AML-193 (cell line): ENCODE measurements at places on chromosomes 7 and 10.

- DNase-seq = no peak
Observed at GRCh38 chr10:50653142-50653541, 29.4 kb upstream of the SGMS1 start.

DNA sequence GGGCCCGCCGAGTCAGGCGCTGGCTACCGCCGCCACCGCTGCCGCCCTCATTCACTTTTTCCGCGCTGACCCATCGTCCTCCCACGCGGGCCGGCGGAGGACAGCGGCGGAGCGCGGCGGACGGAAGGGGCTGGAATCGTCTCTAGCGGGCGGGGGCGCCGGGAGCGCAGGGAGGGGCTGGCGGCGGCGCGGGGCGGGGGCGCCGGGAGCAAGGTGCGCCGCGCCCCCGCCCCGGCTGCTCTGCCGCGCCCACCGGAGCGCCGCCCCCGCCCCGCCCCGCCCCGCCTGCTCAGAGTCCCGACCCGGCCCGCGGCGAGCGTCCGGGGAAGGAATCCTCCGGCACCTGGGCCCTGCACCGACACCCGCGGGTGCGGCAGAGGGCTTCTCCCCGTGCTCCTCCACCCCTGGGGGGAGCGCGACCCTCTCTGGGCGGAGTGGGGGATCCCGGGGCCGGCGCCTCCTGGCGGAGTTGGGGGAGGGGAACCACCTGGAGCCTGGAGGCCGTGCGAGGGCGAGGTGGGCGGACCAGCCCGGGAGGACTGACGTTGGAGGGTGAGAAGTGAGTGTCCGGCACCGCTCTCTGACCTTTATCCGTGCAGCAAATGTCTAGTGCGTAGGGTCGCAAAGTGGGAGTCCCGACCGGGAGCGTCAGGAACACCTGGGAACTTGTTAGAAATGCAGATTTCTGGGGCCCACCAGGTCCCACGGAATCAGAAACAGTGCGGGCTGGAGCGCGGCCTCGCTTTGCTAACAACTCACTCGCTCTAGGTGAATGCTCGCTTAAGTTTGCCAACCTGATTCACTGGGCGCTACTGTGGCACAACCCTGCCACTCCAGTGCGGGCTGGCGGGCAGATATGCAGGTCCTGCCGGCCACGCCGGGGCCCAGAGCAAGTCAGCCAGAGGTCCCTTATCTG is at the start of gene COBL:
TSS of gene COBL (minus strand) at position 144 of the 916 bp plus-strand sequence. CDS start 176 bp downstream, outside the sequence.
- DNase-seq = no peak

GRCh38 chr10:310371-310770 is 175.1 kb downstream of the ZMYND11 start:
- no peak for DNase-seq

- no peak for DNase-seq
Observed at GRCh38 chr10:102775935-102776669, 32.4 kb downstream of the WBP1L start.

DNA sequence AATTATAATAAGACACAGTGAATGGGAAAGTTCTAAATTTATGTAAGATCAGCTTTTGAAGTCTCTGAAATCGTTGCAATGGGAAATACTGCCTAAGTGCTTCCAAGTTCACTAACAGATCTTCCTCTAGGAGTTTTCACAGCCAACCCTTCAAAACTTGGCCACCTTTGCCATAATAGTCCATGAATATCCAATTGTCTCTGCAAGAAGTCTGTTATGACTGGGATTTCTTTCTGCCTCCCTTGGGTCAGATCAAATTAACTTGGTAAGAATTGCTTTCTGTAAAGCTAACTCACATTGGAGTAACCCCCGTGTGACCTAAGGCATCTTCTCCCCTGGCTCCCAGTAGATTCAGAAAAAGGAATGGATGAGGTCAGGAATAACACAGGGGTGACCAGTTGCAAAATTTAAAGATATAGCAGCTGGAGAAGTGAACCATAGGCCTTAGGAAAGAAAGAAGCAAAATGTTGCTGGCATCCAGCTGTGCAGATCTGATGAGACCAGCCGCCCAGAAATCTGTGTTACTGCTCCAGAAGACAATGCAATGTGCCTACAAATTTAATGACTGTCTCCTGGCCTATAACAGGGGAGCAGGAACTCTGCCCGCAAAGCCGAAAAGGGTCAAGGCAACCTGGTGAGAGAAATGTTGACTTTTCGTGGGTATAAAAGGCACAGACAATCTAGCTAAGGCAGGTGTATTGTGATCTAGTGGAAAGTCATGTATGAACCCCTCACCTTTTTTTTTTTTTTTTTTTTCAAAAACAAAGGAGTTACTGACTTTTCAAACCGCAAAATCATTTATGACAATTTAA is 7.5 kb upstream of the OPTN start:
- DNase-seq = no peak

GRCh38 chr10:112970021-112970420 is 20.0 kb downstream of the TCF7L2 start:
- no peak for DNase-seq

DNA sequence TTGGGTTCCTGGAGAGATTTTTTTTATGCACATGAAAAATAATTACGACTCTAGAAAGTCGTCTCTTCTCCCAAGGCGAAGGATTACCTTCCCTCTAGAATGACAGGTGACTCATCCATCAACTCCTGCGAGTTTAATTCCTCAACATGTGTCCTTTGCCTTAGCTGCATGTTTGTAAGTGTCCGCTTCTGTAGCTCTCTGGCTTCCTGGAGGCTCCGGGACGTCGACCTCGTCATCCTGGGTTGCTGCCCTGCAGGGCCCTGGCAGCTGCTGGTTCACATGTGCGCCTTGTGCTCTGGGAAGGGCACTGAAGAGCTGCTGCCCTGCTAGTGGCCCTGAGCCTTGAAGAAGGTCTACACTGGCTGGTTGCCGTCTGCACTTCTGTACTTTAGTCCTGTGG is 210.2 kb downstream of the MLLT10 start:
- DNase-seq = no peak

DNA sequence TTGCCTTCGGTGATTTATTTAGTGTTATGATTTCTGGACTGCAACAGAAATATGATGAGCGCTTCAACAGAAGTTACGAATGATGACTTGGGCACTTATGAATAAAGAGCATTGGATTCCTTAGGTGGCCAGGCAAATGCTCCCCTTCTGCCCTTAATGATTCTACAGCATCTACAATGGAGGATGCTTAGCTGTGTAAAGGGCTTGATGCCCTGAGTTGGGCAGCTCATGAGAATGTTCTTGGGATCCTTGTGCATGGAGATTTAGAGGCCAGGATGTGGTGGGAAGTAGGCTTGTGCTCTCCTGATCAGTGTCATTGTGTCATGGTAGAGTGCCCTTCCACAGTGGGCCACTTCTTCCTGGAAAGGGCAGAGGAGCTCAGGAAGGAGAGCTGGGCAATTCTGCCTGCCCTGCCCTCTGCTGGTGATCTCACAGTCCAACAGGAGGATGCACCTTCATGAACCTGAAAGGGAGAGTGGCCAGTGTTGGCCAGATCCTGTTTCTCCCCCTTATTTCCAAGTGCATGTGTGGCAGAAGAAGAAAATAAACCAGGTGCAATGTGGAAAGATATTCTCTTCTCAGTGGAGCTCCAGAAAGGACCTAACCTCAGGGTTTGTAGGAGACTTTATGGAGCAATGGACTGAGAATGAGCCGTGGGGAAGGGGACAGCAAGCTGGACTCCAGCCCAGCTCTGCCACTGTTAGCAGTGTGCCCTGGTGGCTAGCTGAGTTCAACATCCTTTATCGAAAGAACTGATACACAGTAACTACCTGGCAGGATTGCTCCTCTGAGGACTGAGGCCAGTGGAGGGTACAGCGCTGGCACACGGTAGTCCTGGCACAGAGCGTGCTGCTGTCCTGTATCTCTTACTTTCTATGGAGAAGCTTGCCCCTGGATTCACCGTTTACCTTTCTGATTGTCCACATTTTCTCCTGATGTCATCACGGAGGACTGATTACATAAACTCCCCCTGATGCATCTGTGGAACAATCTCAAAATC is 182.9 kb downstream of the BMPER start:
- no peak for DNase-seq

GRCh38 chr10:73152009-73152408 is 15.8 kb downstream of the ECD start:
- DNase-seq = no peak

DNA sequence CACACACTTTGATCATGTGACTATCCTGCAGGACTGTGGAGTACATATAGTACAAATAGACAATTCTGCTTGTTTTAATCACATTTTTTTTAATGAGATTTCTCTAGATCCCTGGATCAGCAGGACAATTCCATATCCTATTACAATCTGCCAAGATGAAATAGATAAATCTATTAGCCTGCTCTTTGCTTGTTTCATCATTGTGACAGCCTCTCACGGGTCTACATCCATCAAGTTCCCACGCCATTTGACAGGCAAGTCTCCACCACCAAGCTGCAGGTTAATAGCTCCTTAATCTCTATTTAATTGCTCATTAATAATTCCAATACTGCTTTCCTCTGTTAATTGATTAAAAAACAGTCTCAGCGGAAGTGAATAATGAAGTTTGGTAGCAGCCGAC is 671.5 kb downstream of the CCSER2 start:
- no peak for DNase-seq

- no peak for DNase-seq
Observed at GRCh38 chr7:45161138-45161537, 3.5 kb downstream of the RAMP3 start.

DNA sequence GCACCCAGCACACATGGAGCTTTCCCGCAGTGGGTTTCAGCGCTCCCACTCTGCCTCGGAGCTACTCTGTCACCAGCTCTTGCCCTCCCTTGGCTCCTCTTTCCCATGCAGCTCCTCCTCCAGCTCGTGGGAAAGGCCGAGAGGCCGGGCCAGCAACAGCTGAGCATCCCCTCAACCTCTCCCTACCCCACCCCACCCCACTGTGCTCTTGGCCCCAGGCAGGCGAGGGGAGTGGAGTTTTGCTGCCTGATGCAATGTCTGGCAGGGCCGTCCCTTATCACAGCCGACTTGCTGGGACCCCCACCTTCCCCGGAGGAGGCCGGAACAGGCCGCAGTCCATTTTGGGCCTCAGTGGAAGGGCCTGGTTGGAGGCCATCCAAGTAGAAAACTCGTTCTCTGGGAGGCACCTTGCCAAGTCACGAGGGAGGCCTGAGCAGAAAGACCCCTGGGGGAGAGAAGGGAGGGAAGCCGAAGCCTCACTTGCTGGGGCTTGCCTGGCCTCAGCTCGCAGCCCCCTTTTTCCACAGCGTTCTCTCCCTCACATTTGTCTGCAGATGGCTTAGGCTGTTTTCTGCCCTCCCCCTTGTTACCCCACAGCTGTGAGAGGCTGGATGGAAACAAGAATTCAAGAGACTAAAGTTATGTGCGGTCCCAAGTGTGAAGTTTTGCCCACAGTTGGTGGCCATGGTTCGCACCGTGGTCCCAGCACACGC is 35.3 kb downstream of the CHST3 start:
- DNase-seq = no peak

GRCh38 chr7:155534691-155535090 is 11.7 kb downstream of the CNPY1 start:
- no peak for DNase-seq
